ENCODE measurements at places on chromosomes 5 and 9.

DNA sequence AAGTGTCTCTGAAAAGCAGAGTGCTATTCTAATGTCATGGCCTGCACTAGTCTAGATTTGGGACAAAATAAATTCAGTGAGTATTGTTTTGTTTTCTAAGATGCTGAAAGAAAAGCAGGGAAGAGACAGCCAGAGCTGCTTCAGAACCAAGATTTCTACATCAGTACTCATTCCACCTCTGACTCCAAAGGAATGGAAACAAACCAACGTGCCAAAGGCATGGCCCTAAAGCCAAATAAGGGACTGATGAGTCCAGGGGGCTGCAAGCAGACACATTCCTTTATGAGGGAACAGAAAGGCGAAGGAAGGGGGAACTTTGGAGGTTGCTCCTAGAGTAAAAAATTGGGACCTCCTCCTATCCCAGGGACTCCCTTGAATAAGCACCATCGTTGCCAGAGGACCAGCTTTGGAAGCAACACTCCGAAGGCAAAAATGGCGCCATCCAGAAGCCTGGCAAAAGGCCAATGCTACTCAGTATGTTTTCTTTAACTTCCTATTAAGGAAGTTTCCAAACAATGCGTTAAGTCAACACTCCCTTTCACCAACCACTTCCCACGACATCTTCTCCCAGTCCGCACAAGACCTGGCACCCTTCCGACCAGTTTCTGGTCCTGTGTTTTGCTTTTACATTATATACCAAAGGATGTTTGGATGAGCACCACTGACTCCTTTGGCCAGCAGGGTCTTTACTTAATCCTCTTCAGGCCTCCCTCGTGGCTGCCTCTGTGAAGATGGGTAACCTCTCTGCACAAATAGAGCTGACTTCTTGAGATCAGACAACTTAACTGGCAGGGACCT lies 31.6 kb downstream of the ADAM19 start:
- DNase-seq = no peak

DNA sequence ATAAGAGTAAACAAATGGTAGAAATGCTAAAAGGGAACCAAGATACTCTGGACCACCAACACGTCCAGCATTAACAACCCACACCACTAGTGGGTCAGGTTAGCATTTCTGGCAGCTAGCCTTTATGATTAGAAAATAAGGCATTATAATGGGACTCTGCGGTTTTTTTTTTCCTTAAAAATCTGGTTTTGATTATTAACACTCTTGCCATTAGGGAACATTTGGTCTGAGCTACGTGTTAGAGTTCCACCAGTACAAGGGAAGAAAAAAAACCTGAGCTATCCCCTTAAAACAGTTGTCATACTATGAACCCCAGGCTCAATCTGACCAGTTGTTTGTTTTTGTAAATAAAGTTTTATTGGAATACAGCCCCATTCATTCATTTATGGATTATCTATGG lies 110.4 kb downstream of the NTRK2 start:
- no peak for DNase-seq

GRCh38 chr5:50873595-50874277 lies 207.3 kb downstream of the PARP8 start:
- no peak for DNase-seq

DNA sequence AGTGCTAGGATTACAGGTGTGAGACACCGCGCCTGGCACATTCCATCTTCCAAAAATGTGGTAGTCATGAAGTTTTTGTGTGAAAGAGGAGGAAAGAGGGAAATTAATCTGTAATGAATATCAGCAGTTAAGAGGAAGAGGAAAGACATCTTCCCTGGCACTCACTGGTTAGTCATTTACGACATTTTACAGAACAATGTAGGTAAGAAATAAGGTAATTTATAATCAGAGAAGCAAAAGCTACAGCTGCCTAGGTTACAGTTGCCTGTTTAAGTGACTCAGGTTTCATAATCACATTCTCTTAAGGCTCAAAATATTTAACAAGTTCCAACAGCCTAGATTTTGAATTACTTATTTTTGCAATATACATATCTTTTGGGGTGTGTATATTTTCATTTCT lies 26.9 kb downstream of the CNOT6 start:
- DNase-seq = no peak

DNA sequence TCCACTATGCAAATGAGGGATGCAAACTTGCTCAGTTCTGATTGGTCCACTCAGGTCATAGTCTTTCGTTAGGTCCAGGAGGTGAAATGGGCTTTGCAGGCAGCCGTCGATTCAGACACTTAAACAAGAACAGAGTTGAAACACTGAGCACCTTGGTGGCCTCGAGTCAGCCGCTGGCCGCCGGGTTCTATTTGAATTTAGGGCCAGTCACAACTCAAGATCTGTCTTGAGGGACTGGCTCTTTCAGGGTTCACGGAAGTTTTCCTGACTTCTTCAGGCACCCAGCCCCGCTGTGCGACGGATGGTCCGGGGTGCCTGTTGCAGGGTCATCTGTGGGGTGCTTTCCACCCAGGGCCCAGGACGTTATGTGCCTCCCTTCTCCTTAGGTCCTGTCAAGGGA lies 412.8 kb upstream of the IRX4 start:
- DNase-seq = no peak

DNA sequence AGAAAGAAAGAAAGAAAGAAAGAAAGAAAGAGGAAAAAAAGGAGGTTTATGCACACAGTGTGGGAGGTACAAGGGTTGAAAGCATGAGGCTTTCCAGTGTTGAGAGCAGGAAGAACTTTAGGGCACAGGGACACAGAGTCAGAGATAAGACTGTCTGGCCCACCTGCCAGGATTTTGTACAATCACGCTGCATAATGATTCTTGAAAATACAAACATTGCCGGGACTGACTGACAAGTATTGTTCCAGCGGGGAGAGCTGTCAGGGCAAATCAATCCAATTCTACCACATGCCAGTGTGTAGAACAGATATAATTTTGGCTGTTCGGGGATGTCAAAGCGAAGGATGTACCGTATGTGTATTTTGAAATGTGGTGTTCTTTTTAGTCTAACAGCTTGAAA lies 254.7 kb downstream of the NTRK2 start:
- DNase-seq = no peak

DNA sequence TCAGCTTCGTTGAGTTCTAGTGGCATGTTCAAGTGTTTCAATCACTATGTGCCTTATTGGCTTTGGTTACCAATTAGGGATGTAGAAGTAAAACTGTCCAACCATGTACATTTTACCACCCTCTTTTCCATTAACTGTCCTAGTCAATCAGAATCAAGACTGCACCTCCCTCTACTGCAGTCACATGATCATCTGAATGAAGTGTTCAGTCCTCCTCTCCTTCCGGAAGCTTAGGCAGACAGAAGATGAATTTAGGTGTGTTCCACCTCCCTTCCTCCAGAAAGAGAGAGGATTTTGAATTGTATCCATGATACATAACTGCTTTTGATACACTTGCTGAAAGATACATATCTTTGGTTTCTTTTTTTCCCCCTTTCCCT lies 133.7 kb downstream of the ERCC6L2 start:
- DNase-seq = no peak

DNA sequence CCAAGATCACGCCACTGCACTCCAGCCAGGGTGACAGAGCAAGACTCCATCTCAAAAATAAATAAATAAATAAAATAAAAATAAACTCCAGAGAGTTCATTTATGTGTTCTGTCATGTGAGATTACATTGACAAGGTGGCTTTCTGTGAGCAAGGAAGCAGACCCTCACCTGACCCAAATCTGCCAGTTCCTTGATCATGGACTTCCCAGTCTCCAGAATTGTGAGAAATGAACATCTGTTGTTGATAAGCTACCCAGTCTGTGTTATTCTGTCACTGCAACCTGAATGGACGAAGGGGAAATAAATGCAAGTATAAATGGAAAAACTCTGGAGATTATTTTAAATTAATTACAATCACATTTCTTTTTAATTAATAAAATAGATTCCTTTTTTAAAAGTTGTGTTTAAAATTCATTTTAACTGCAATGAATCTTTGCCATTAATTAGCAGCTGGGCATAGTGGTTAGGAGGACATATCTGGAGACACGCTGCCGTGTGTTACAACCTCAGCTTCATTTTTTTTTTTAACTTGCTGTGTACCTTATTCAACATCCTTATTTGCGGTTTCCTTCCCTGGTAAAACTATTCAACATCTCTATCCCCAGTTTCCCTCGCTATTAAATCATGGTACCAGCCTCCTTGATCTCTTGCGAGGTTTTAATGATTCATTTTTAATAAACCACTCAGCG lies 376.4 kb downstream of the CHSY3 start:
- DNase-seq = no peak

DNA sequence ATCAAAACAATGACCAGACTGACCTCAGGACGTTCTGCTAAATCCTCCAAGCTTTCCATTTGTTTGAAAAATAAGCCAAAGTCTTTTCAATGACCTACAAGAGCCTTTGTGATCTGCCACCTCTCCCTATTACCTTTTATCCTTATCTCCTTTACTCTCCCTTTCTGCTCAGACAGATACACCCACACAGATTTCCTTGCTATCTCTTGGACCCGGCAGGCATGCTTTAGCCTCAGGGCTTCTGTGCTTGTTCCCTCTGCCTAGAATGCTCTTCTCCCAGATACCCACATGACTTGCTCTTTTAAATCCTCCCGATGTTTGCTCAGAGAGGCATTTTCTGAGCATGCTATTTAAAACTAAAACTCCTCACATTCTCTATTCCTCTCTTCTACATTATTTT lies 8.9 kb upstream of the ELOVL7 start:
- DNase-seq = no peak

DNA sequence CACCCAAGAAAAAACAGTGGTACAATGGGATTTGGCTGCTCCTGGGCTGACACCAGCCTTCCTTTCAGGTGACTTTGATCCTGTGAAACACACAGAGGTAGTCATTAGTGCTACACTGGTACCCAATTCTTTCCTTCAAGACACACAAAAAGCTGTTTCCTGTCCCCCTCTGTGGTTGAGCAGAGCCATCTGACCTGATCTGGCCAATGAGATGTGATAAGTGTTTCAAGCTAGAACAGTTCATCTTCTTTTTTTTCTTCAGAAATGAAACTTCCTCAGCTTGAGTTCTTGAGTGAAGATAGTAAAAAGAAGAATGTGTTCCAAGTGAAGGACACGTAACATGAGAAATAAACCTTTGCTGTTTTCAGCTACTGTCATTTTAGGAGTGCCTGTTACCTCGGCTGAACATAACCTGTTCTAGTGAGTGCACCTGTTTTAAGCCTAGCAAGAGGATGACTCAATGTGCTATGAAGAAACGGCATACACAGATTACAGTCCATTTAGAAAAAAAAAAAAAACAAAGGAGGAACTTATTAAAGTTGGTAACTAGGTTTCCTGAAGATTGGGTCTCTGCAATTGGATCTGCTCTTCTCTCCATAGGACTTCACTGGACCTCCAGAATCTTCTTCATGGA lies 287.8 kb downstream of the GAS1 start:
- no peak for DNase-seq

DNA sequence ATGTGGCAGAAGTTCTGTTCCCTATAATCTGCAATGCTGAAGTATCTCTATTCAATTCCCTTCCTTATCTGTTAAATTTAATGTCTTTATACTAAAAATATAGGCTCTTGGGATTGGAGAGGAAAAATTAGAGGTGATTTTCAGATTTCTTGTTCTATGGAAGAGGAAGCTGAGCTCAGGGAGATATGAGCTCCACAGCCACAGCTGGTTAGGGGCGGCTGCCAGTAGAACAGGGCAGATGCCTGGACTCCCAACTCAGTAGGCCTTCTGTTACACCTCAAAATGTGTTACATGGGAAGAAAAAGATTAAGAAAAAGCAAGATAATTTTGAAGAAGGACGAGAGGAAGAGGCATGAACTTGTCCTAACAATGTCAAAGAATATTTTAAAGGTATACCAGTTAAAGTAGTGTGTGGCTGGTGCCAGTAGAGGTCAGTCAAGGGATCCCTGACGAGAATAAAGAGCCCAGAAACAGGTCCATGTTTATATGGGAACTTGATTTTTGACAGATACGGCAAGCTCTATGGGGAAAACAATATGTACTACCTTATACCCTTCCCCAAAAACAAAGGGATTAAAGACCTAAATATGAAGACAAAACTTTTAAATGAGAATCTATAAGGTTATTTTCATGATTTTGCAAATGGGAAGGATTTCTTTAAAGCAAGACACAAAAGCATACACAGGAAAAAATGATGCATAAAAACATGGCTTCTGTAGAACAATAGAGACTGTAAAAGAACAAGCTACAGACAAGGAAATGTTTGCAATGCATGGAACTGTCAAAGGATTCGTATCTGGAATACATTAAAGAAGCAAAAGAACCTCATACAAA lies 28.7 kb downstream of the DNAJC21 start:
- DNase-seq = no peak

- DNase-seq = no peak
Observed at GRCh38 chr9:73411494-73411893, 259.8 kb downstream of the ANXA1 start.

- no peak for DNase-seq
Observed at GRCh38 chr5:1844708-1845436, 37.9 kb downstream of the IRX4 start.

GRCh38 chr5:9440517-9440916 lies 105.4 kb downstream of the SEMA5A start:
- no peak for DNase-seq

GRCh38 chr9:102434545-102434944 lies 560.6 kb upstream of the CYLC2 start:
- DNase-seq = no peak

DNA sequence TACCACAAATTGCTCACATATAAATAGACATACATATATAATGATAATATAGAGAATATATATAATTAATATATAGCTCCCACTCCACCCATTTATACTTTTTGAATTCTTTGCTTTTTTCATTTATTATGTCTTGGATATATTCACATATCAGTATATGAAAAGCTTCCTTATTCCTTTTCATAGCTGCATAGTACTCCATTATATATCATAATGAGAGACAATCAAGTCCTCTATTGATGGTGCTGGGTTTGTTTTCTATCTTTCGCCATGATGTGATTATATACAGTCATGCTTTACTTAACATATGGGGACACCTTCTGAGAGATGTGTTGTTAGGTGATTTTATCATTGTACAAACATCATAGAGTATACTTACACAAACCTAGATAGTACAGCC lies 51.6 kb upstream of the ELL2 start:
- DNase-seq = no peak

DNA sequence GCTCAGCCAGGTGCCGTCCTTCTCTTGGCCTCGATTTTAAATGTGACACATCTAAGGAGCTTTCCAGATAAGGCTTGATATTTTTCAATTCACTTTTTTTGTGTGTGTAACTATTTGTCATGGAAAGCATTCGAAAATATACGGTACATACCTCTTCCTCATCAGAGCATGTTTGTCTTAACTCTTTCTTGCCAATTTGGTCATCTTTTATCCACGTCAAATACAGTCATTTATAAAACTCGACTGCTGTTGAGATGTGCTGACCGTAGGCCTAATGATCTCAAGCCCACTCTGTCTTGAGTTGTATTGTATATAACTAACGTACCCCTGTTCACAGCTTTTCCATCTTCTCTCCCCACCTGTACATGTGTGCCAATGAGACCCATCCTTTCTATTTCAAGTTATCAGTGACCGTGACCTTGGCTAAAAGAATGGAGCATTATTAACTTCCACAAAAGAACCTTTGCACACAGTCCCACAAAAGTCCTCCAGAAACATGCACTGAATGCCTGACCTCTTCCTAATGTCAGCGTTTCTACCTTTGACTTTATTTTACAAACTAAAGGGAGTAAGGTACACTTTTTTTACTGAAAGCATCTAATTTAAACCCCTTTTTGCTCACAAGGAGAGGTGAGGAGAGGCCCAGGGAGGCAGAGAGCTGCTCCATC lies 61.6 kb downstream of the IPPK start:
- DNase-seq = no peak

GRCh38 chr9:17230646-17231045 lies 95.8 kb downstream of the CNTLN start:
- no peak for DNase-seq

- peak; percentile 56 for DNase-seq
Observed at GRCh38 chr9:129436751-129437625, 183.9 kb downstream of the C9orf50 start.
